Hematopoietic multipotent progenitor cell (in vitro differentiated cells): ENCODE measurements at places on chromosomes 6 and 20. TPM values are rescaled to one million over a fixed set of nuclear protein-coding genes. Genes with fewer than 3 reads are reported as not detected.

DNA sequence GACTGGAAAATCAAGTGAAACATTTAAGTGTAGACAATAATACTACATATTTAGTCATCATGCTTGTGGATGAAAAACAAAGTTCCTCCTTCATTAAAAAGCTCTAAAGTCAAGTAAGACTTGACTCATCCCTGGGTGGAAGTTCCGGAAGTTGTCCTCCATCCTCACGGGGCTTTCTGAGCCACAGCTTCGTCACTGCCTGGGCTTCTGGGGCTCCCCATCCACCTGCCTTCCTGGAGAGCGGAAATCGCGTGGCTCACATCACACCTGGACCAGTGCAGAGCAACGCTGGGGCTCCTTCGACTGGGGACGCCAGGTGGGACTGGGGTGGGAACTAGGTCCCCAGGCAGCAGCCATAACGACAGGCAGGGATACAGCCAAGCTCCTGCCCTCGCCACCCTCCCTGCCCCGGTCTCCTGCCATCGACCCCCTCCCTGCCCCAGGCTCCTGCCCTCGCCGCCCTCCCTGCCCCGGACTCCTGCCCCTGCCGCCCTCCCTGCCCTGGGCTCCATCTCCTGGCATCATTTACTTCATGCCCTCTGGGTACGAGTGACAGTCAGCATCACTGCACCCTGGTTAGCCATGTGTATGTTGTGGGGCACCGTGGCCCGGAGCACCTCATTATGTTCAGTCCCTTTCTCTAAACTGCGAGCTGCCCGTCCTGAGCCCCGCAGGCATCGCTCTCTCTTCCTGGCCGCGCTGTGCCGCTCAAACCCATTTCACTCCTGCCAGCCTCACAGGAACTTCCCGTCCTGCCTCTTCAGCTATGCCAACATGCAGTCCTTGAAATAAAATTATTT lies 12.9 kb downstream of the THBS2 start:
- no peak for DNase-seq

DNA sequence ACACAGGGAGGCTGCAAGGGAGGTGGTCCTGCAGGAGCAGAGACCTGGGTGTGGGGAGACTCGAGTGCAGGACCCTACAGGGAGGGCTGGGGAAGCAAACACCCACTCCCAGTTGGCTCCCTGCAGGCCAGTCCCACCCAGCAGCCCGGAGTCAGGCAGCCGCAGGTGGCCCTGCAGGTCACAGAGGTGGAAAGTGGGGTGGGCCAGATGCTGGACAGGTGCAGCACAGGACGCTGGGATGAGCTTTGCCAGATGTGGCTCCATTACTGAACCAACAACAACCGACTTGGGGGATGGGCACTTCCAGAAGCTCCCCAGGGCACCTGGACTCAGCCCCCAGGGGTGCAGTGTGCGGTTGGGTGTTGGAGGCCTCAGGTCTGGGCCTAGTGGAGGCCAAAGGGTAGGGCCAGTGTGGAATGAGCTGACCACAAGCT lies 26.6 kb upstream of the MYT1 start:
- DNase-seq = no peak

DNA sequence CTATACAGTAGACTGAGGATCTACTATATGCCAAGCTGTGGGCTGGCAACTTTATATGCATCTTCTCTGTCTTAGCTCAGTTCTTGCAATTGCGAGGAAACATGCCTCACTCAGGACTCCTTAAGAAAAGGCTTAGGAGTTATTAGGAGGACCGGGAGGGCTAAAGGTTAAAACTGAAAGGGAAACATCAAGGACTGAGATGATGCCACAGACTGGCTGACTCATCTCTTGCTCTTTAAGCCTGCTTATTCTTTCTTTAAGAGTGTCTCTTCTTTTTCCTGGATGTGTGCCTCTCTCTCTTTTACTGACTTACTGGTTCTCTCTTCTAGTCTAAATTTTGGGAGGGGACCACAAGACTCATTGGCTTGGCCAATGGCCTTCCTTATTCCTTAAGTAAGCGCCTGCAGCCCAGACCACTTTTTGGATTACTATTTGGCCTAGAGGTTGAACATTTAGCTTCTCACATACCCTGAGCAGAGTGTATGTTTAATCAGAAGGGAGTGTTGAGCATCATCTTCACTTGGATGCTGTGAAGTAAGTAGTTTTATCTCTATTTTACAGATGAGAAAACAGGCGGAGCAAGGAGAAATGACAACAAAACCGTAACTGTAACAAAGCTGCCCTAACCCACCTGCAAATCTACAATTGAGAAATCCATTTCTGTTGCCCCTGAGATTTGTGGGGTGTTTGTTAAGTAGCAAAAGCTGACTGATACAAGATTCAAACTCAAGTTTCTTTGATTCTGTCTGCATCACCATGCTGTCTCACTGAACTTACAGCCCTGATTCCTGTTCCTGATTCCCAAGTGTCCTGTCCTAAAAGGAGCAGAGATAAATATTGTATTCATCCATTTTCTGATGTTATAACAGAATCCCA lies 7.2 kb upstream of the SDC4 start:
- no peak for DNase-seq

DNA sequence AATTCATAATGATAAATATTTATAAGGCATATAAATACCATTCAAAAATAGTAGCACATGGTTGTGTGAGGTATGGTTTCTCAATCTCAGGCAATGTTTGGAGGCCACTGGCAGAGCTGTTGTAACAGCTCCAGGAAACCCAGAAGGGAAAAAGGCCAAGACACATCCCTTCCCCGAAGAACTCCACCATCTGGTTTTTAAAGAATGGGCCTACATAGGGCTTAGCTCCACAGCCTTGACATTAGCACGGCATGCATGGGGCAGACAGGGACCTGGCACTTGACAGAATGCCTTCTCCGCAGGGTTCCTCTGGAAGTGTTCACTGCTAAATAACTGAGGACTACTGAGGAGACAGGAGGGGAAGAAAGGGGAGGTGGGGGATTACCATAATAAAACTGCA lies 16.1 kb upstream of the FOXO3 start:
- no peak for DNase-seq

GRCh38 chr6:8414844-8415243 lies 20.5 kb downstream of the SLC35B3 start:
- DNase-seq = no peak

GRCh38 chr6:82362144-82362543 lies 1.5 kb upstream of the TPBG start:
- DNase-seq = no peak

DNA sequence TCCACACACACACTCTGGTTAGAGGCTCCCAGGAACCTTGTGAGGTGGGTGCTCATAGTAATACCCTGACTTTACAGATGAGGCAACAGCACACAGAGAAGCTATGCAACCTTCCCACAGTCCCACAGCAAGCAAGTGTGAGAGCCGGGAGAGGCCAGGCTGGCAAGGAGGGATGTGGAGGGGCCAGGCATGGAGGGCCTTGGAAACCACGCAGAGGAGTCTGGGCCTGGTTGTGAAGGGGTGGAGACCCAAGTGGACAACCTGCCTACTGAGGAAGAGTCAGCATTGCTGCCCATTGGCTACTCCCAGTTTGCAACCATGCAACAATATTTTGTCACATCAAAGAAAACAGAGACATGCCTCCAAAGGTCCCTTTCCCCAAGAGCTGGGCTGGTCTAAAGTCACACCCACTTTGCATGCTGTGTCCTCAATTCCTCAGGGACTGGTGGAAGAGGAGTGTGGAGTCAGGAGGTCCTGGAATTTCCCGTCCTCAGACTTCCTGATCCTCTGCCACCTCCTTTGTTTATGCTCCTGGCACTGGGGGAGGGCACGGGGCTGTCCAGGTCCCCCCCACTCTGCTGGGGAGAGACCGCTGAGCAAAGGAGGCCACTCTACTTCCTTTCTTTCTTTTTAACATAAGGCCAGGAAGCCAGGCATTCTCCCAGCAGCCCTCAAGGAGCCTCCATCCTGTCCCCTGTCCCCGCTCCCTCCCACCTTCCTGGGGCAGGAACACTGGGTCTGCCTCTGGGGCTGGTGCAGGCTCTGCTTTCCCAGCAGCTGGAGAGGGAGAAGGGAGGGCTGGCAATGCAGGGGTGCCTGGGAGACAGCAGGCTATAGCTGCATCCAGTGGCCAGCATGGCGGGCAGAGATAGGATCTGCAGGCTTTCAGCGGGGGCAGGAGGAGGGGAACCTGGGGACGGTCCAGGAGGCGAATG lies 68.3 kb downstream of the NOL4L start:
- DNase-seq = no peak

DNA sequence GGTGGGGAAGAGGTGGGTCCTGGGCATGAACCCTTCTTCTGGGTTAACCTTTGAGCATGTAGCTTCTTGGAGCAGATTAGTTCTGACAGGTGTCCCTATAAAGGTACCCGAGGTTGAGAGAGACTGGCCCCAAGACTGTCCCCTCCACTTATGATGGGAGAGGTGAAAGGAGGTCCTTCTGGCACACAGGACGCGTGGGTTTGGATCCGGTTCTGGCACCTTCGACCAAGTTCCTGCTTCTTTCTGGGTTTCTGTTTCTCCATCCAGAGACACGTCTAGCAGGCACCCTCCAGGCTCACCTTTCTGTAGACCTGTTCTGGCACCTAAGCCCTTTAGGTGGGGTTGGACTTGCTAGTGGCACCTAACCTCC lies 4.1 kb downstream of the PAX1 start:
- DNase-seq = no peak

- DNase-seq = no peak
Observed at GRCh38 chr20:51702556-51702955, 65.6 kb downstream of the ATP9A start.

DNA sequence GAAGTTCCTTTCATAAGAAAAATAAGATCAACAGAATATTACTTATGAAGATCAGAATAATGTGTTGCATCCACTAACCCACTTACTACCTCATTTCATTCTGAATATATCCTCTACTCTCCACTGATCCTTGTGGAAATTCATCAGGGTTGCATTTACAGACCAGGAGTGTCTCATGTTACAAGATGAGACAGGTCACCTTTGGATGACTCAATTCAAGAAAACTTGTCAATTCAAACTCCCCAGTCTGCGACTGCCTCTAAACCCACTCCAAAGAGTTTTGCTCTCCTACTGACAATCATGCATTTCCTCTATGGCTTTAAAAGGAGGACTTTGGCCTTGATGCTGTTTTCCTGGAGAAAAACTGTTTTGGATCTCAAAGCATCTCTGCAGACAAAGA lies 68.4 kb downstream of the ID4 start:
- DNase-seq = no peak

DNA sequence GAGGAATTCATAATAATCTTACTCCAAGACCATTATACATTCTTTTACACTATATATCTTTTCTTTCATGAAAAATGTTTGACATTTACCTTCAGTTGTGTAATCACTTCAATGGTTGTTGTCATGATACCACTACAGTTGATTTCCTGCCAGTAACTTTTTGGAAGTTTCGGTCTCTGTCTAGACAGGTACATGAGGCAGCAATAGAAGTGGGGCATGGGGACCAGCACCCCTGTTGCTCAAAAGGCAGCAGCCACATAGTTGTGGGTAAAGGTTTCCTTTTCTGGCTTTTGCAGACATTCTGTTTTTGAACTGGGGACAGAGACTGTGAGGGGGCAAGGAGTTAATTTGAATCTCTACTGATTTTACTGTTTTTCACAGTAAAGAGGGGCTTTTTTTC lies 14.1 kb downstream of the SAMD5 start:
- DNase-seq = no peak

DNA sequence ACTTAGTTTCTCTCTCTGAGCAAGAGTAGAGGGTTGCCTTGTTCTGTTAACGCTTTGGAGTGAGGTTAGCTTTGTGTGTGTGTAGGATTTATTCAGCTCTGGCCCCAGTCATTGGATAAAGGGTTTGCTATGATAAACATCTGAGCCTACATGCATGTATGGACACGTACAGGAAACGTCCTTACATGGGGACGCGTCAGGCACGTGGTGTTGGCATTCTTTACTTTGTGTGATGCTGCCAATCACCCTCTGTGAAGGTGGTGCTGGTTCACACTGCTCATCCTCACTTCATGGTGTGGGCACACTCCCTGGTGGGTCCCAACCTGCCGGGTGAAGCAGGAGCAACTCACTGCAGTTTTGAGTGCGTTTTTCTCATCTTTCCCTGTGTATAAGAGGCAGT lies 53.4 kb upstream of the CD93 start:
- DNase-seq = no peak

DNA sequence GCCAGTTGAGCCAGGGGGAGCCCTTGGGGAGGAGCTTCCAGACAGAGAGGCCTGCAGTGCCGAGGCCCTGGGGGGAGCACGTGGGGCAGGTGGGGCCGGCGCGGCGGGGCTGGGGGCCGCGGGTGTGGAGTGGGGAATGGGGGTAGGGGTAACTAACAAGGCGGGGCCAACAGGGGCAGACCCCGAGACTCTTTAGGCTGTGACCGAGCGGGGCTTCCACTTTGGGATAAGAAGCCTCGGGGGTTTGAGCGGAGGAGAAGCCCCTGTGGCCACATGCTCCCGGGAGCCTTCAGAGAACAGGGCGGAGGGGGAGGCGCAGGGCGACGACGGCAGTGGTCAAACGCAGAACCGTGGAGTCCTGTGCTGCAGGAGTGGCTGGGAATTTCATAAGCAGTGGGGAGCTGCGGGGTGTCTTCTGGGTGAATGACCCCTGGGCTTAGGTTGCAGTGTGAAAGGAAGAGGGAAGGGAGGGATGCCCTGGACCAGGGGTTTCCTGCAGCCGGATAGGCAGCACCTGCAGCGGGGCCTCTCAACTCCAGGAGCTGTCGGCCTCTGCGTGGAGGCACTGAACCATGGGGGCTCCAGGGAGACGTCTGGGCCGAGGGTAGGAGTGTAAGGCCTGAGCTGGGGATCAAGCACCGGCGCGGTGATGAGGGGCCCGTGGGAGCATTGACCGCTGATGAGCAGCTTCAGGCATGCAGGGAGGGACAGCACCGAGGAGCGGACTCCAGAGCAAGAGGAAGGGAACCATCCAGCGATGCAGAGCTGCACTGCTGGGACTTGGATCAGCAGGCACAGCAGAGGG lies 121.0 kb downstream of the SYNDIG1 start:
- DNase-seq = no peak

DNA sequence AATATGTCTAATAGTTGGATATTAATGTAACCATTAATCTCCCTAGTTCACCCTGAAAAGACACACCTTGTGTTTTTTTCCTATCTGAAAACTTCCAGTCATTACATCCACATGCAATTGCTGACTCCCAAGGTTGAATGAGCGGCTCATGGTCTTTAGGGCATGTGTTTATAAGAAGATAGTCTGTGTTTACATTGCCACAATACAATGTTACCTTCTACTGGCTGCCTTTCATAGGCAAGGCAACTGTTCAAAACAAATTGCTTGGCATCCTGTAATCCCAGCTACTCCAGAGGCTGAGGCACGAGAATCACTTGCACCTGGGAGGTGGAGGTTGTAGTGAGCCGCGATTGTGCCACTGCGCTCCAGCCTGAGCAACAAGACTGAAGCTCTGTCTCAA lies 86.8 kb upstream of the SHLD1 start:
- no peak for DNase-seq

GRCh38 chr6:46925563-46926253 lies 4.0 kb upstream of the ADGRF5 start:
- DNase-seq = no peak

- DNase-seq = no peak
Observed at GRCh38 chr6:30769853-30770524, 25.6 kb upstream of the IER3 start.

The CLPSL2 gene
- not detected for total RNA-seq

The ADGRF1 gene
- 0.27 TPM for total RNA-seq

The SLC22A7 gene
- total RNA-seq = not detected

The RFX6 gene
- total RNA-seq = not detected

The DLK2 gene
- 0.27 TPM for total RNA-seq

The CFB gene
- 0.54 TPM for total RNA-seq

The HLA-DPA1 gene
- 618 TPM for total RNA-seq
